LHCN-M2 (cell line): ENCODE measurements at places on chromosomes 1 and 21. TPM values are rescaled to one million over a fixed set of nuclear protein-coding genes. Genes with fewer than 3 reads are reported as not detected.

GRCh38 chr1:205636732-205637131, 4.9 kb upstream of the ELK4 start:
- DNase-seq: no peak

- DNase-seq: no peak
Observed at GRCh38 chr1:87279536-87279875, 49.2 kb upstream of the LMO4 start.

DNA sequence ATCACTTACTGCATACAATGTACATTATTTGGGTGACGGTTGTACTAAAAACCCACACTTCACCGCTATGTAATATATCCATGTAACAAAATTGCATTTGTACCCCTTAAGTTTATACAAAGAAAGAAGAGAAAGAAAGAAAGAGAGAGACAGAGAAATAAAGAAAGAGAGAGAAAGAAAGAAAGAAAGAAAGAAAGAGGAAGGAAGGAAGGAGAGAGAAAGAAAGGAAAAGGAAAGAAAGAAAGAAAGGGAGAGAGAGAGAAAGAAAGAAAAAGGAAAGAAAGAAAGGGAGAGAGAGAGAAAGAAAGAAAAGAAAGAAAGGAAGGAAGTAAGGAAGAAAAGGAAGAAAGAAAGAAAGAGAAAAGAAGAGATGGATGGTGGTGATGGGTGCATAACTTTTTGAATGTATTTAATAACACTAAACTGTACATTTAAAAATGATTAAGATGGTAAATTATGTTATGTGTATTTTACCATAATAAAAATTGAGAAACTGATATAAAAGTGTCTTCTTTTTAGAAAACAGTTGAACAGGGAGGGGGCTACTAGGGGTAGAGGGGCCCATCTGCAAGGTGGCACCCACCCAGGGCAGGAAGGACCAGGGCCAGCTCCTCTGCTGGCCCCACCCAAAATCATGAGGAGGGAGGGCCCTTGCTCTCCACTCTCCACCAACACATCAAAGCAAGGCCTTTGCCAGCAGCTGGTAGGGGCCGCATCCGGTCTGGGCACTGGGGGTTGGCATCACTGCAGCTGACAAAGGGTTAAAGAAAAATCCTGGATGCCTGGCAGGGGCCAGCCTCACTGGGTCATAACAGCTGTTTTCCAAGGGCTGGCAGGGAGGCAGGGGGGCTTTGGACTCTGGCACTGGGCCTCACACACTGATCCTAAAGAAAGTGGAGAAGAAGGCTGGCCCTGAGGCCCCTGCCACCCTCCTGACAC, 153.9 kb upstream of the EDN2 start:
- DNase-seq: peak; percentile 63

DNA sequence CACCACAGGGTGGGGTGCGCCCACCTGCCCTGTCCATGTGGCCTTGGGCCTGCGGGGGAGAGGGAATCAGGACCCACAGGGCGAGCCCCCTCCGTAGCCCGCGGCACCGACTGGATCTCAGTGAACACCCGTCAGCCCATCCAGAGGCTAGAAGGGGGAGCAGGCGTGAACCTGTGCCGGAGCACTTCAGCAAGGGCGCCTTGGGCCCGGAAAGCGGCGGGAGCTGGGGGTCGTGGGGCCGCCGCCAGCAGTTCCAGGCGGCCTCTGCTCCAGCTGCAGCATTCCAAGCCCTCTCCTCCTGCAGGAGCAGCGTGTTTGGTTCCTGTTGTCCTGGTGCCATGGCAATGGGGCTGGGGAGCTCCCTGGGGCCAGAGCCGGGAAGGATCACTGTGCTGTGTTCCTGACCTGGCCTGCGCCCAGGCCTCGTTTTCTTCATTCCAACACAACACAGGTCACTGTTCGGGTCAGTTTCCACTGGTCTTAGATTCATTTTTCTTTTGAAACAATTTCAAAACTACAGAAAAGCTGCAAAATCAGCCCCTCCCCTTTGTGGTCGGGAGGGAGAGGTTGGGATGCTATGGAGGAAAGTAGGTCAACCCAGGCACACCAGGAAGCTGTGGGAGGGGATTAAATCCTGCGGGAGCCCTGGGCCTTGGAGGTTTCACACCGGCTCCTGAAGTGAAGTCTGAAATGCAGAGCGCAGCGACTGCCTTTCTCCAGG, 18.8 kb downstream of the SLX9 start:
- peak; percentile 89 for DNase-seq

DNA sequence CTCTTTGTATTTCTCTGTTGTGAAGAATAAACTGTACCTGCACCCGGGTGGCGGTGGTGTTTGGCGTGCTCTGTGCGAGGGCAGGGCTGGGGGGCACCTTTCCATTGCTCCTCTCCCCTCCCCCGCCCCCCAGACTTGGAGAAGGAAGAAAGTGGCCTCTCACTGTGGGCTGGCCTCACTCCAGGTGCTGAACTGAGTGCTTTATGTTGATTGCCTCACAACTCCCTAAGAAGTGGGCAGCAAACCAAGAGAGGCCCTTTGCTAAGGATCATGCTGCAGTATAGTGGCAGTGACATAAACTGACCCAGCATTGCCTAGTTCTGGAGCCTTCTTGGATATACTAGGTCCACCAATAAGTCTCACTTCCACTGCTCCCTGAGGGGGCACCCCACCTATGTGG, 20.2 kb downstream of the A3GALT2 start:
- no peak for DNase-seq

DNA sequence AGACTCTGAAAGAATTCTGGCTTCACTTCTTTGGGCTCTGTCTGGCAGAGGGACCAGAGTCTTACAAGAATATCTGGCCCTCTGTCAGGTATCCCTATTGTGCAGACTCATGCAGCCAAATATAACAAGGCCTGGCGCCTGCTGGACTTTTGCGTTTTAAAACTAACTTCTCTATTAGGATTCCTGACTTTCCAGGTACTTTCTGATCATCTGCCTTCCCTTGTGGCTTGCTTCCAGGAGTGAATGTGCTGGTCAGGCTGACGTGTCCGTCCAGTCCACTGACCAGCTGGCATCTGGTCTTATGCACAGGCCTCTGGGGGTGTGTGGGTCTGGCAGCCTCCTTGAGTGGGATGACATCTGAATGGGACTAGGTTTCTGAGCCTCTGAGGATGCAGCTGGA, 8.6 kb upstream of the RAB29 start:
- peak; percentile 74 for DNase-seq

Gene GADD45A
- 112 and 133 TPM in 2 replicates for total RNA-seq

Gene GPR37L1
- 0.06 TPM in 1 of 2 replicates, not detected in the other for total RNA-seq

Gene ERICH3
- not detected in 2 replicates for total RNA-seq

Gene GJA9
- total RNA-seq: not detected in 2 replicates

Gene TTC4
- 32.2 and 35.1 TPM in 2 replicates for total RNA-seq

Gene CFAP74
- total RNA-seq: not detected in 2 replicates

Gene CAPN9
- total RNA-seq: not detected in 2 replicates
